CD4-positive, alpha-beta T cell treated with Interleukin-15 for 1 hour (primary cell): ENCODE measurements at places on chromosomes 16 and 17.

- DNase-seq, result no peak
These were observed 48.8 kb downstream of the HSD17B2 start for GRCh38 chr16:82083710-82084353.

- DNase-seq, result no peak
These were observed 180.2 kb upstream of the TBX2 start for GRCh38 chr17:61219460-61219859.

- DNase-seq, result no peak
These were observed 123.5 kb downstream of the USP31 start for GRCh38 chr16:23025692-23026307.

GRCh38 chr16:13621639-13622038 lies 298.3 kb upstream of the ERCC4 start:
- DNase-seq, result no peak

- DNase-seq, result no peak
These were observed 206.5 kb upstream of the GOT2 start for GRCh38 chr16:58940609-58941008.

- no peak for DNase-seq
These were observed 15.6 kb upstream of the ITPRIPL2 start for GRCh38 chr16:19098173-19098572.

GRCh38 chr17:63349478-63350000 lies 96.6 kb downstream of the CYB561 start:
- no peak for DNase-seq

GRCh38 chr16:88045820-88046303 lies 94.6 kb downstream of the BANP start:
- DNase-seq, result peak; percentile 92
